Fibroblast of villous mesenchyme (primary cell): ENCODE measurements at places on chromosomes 6 and 20.
A peak's percentile ranks its signal among the peaks of the same experiment; 100 is the strongest.

DNA sequence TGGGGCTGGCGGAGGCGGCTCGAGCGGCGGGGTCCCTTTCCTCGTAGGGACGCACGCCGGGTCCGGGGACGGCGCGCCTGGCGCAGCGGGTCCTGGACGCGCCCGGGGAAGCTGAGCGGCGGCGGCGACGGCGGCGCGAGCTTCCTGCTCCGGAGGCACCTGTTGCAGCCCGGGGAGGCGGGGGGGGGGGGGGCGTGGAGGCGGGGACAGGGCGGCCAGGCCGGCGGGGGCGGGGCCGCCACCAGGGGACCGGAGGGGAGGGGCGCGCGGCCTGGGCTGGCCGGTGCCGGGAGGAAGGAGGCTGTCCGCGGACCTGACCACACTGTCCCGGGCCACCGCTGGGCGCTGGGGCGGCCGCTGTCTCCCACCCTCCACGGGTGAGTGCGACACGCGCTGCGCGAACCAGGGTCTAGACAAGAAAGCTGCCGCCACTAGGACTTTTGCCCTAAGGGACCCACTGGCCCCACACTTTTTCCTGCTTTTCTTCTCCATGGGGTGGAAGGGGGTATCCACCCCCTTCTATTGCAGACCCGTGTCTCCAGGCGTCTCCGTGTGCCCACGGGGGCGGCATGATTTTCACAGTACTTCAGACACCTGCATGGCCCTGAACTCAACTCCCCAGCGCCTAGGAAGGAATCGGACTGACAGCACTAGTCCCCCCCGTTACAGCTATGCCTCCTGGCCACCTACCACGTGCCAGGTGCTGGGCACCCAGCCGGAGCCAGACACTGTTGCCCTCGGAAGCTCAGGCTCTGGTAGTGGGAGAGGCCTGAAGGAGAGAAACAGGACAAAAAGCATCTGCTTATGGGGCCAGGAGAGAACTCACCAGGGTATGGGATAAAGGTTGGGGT, at the start of gene NFATC2:
TSS of gene NFATC2 (minus strand) at position 149 of the 851 bp plus-strand sequence. CDS start 220 bp downstream, outside the sequence.
- no peak for DNase-seq

DNA sequence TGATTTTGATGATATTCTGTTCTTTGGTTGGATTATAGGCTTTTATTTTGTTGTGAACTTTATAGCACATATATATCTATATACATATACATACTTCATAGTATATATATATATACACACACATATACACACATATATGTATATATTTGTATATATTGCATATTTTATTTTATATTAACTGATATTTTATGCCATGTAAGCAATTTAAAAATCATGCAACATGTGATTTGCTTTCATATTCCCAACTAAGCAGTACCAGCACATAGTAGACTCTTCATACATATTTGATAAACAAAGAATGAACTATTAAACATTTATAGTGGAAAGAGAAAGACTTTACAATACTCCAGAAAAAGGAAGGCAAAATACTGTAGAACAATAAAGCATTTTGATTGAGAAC, 679.2 kb downstream of the TENT5A start:
- DNase-seq, result no peak

- no peak for DNase-seq
These were observed 119.5 kb upstream of the PMEPA1 start for GRCh38 chr20:57829336-57829735.

GRCh38 chr6:167141667-167142432, 15.9 kb downstream of the GPR31 start:
- DNase-seq, result peak; percentile 26

GRCh38 chr6:79506251-79506650, 31.0 kb downstream of the LCA5 start:
- DNase-seq, result no peak

GRCh38 chr6:17466147-17466546, 72.8 kb downstream of the CAP2 start:
- DNase-seq, result no peak

- peak; percentile 79 for DNase-seq
These were observed 26.1 kb downstream of the FARS2 start for GRCh38 chr6:5287205-5287965.
